Endodermal cell (in vitro differentiated cells): ENCODE measurements at places on chromosomes 11 and 22.

DNA sequence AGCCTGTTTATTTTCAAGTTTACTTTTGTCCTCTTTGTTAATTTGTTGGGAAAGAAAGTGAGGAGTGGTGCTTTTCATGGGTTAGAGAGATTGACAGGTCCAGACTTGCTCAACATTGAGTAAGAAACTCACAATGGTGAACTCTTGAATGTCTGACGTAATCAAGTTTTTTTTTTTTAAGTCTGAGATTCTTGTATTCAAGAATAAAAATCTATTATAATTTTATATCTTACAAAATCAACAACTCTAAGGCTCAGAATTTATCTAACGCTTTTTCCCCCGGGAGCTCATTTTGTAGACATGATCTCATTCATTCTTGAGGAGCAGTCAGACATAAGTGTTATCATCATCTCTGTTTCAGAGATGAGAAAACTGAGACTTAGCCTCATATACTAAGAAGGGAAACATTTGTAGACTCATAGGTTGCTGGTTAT, 39.1 kb upstream of the SPTBN2 start:
- DNase-seq, result no peak

DNA sequence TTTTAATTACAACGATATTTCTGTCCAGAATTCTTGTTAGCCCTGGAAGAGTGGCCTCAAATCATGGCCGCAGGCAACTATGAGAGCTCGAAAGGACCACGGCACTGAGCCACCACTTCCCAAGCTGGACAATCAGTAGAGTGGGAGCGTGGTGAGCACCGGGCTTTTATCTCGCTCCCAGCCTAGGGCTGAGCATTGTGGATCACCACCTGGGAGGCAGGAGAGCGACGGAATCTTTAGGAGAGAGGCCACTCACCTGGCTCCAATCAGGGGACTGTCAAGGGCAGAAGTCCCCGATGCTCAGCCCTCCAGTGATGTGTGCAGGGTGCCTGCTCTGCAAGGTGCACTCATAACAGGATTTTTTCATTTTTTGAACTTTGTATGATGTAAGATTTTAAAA, 377.1 kb upstream of the B3GAT1 start:
- no peak for DNase-seq

- peak; percentile 76 for DNase-seq
Measured at GRCh38 chr11:132028380-132029240, 658.2 kb downstream of the NTM start.

- DNase-seq, result peak; percentile 92
Measured at GRCh38 chr22:31625661-31626426, 36.2 kb downstream of the PISD start.

- no peak for DNase-seq
Measured at GRCh38 chr22:24043958-24044357, 32.9 kb downstream of the CABIN1 start.

- no peak for DNase-seq
Measured at GRCh38 chr11:101456812-101457211, 127.0 kb downstream of the TRPC6 start.

- peak; percentile 40 for DNase-seq
Measured at GRCh38 chr11:3222941-3223915, 4.6 kb upstream of the MRGPRG start.

DNA sequence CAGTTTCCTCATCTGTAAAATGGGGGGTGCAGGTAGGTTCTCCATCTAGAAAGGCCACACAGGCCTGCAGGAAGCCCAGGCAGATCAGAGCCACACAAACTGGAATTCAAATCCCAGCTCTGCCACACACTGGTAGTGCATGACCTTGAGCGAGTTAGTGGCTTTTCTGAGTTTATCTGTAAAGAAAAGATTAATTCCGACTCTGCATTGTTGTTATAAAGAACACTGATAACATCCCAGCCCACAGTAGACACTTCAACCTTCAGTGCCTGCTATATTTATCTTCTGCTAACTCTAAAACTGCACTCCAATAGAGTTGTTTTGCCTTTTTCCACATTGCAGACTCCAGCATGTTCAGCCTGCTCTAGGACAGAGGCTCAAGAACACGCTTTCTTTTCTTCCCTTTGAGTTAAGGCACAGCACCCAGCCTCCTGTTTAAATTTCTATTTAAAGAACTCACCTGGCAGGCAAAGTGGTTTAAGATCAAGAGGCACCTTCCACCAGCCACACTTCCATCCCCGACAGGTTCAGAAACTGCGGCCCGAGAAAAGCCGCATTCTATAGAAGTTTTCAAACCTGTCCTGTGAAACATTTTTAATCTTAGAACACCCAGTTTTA, 133.9 kb downstream of the PLEKHA7 start:
- DNase-seq, result no peak

GRCh38 chr11:114914231-114915005, 236.1 kb downstream of the NXPE2 start:
- DNase-seq, result no peak

GRCh38 chr11:78972177-78972576, 397.5 kb upstream of the NARS2 start:
- no peak for DNase-seq

GRCh38 chr22:48942698-48943566, 884.7 kb downstream of the BRD1 start:
- peak; percentile 27 for DNase-seq

DNA sequence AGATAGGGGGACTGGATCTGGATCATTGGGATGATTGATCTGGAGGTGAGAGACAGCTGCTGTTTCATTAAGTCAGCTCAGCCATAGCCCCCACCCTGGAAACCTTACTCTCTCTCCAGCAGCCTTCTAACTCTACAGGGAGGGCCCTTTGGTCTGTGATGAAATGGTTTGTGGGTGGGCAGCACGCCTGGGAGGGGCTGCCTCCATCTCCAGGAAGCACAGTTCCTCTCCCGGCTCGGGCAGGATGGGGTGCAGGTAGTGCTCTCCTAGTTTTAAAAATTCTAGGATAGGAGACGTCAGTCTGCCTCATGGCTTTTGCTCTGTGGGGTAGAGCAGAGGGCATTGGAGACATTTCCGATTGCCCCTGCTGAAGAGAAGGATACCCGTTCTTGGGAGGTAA, 89.7 kb downstream of the CEP164 start:
- peak; percentile 22 for DNase-seq

- no peak for DNase-seq
Measured at GRCh38 chr22:37386441-37386840, 40.8 kb downstream of the ELFN2 start.

GRCh38 chr11:69234740-69235710, 58.9 kb upstream of the MYEOV start:
- peak; percentile 30 for DNase-seq

- no peak for DNase-seq
Measured at GRCh38 chr11:71577469-71578004, 5.1 kb downstream of the KRTAP5-11 start.

DNA sequence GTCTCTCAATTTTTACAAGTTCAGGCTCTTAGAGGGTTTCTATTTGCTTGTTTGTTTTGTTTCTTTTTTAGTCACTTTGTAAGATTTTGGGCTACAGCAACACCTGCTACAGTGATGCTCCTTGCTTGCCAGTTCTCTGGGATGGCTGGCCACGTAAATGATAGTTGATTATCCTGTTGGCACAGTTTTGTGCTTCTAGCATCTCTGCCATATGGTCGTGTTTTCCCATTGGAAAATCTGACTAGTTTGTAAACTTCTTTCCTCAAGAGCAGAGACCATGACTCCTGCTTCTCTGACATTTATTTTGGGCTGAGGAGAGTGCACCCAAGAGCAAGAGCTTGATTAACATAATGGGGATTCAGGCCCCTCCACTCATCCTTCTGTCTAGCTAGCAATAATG, 1621.6 kb upstream of the RAG2 start:
- DNase-seq, result no peak

- DNase-seq, result no peak
Measured at GRCh38 chr11:109968781-109969180, 124.4 kb upstream of the ZC3H12C start.

GRCh38 chr11:124894606-124895430, 2.8 kb downstream of the ROBO4 start:
- no peak for DNase-seq

DNA sequence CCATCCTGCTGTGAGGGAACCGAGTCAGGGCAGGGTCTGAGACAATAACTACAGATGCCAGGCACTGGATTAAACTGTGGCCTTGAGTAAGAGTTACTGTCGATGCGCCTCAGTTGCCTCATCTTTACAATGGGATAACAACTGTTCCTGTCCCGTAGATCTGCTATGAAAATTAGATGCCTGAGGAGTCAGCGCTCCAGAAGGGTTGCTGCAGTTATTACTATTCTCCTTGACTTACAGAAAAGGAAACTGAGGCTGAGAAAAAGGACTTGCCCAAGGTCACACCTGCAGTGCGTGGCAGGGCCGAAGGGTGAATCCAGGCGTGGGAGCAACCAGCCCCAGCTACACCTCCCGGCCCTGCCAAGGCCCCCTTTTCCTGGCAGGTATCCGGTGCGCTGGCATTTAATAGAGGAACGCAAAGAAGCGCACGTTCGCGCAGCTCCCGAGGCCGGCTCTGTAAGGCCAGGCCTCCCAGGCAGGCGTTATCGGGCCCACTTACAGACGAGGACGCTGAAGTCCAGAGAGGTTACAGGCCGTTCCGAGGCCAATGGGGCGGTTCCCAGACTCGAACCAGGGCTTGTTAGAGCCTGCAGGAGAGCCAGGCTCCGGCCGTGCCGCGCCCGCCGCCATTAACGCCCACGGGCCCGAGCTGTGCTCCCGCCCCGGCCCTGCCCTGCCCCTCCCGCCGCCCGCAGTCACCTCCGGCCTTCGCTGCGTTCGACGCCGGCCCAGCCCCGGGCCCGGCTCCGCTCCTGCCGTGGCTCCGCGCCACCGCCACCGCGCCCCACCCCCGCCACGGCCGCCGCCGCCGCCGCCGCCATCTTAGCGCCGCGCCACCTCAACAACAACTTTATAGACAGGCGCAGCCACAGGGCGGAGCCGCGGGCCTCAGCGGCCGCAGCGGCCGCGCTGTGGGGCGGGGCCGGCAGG, at the start of gene C11orf68:
Gene C11orf68, minus strand, starts transcription at position 852 of the 930 bp plus-strand sequence. Its CDS starts 31 bp downstream, at position 821.
- DNase-seq, result no peak

GRCh38 chr22:24972369-24972768, 19.9 kb downstream of the KIAA1671 start:
- DNase-seq, result no peak

DNA sequence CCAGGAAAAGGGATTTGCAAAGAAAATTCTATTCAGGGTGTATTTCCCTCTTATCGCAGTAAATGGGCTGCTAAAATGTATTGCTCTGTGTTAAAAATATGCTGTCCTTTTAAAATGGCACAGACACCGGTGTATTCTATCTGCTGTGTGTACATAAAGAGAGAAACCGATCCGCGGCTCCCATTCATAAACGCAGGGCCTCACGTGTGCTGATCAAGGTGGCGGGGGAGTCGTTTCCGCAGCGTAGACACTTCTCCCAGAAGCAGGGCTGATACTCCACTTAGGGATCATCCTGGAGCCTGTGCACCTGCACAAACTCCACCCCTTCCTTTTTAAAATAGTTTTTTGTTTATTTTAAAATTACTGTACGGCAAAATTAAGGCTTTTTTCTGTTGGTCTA, 26.1 kb upstream of the IGSF9B start:
- no peak for DNase-seq

- DNase-seq, result peak; percentile 26
Measured at GRCh38 chr11:72233056-72233772, 8.6 kb downstream of the INPPL1 start.
